ENCODE measurements at places on chromosomes 12 and 14.

- no peak for DNase-seq
Measured at GRCh38 chr12:6769666-6770065, 2.7 kb upstream of the LAG3 start.

DNA sequence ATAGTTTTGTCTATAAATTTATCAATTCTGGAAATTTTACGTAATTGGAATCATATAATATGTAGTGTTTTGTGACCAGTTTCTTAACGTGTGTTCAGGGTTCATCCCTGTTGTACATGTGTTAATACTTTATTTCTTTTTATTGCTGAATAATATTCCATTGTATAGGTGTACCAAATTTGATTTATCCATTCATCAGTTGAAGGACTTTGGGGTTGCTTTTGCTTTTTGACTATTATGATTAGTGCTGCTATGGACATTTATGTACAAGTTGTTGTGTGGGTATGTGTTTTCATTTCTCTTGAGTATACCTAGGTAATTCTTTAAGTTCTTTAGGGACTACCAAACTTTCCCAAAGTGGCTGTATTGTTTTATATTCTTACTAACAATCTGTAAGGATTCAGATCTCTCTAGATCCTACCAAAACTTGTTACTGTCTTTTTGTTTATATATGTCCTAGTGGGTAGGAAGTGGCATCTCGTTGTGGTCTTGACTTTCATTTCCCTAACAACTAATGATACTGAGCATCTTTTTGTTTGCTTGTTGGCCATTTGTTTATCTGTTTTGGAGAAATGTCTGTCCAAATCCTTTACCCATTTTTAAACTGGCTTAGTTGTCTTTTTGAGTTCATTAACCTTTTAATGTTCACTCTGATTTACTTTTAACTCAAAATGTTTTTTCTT lies 14.9 kb downstream of the VRK1 start:
- DNase-seq: no peak

DNA sequence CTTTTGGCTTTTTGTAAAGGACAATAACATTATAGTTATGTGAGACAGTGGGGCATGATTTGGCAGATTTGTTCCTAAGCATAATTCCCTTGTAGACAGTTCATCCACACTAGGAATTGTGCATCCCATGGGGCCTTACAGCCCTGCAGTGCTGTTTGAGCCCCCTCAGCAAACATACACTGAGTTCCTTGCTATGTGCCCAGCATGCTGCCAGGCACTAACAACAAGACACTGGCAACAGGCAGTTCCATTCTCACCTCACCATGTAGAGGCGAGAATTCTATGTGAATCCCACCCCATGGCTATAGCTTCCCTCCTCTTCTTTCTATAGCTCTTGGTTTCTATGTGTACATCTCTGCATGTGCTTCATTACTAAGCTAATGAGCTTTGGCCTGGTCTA lies 1.9 kb downstream of the THTPA start:
- DNase-seq: no peak

- no peak for DNase-seq
Measured at GRCh38 chr12:118418385-118419057, 42.2 kb downstream of the SUDS3 start.

- no peak for DNase-seq
Measured at GRCh38 chr14:92511453-92512238, 1.9 kb upstream of the RIN3 start.

- DNase-seq: no peak
Measured at GRCh38 chr12:110694330-110694901, 5.5 kb upstream of the HVCN1 start.

DNA sequence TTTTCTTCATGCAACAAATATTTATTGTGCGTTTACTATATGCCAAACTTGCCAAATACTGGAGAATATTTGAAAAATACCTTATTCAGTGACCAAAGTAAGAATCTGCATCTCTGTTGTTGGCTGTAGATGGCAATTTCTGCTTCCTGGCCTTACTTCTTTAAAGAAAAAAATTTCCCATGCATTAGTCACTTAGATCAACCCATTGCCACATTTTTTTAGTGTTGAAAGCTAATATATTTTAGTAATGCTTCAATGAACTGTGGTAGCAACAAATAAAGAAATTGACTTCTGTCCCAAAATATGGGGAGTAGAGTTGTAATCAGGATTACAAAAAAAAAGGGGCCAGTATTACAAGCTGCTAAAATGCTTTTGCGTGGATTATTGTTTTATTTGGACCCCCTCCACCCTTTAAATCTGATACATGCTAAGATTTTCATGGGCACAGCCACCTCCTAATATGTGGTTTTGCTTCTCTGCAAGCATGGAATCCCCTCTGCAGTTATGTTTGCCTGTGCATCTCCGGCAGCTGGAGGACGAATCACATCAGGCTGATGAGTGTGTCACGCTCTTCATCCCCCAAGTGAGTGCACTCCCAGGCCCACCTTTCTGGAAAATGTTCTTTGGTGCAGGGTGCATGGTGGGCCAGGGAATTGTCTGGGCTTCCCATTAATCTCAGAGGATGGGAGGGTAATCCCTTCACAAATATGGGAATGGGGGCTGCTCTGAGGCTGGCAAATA lies 38.1 kb upstream of the PTCSC3 start:
- no peak for DNase-seq

DNA sequence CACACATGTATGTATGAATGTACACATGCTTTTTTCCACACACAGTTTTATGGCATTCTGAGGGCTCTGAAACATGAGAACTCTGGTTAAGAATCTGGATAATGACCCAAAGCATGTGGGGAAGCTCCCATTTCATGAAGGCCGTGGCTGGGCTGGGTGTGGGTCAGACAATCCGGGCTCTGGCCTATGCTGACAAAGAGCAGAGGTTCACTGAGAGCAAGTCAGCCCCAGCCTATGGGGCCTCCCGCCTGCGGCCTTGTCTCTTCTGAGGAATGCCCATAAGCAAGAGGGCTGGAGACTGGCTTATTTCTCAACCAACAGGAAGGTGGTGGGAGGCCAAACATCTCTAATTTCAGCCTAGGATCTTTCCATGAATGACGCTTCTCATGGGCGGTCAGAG lies 8.5 kb downstream of the MYH6 start:
- DNase-seq: no peak

GRCh38 chr12:53186745-53187144 lies 6.0 kb upstream of the CSAD start:
- DNase-seq: no peak

GRCh38 chr14:32090686-32091085 lies 13.6 kb downstream of the ARHGAP5 start:
- DNase-seq: no peak

GRCh38 chr12:99282086-99282485 lies 365.5 kb upstream of the GARIN6 start:
- no peak for DNase-seq

DNA sequence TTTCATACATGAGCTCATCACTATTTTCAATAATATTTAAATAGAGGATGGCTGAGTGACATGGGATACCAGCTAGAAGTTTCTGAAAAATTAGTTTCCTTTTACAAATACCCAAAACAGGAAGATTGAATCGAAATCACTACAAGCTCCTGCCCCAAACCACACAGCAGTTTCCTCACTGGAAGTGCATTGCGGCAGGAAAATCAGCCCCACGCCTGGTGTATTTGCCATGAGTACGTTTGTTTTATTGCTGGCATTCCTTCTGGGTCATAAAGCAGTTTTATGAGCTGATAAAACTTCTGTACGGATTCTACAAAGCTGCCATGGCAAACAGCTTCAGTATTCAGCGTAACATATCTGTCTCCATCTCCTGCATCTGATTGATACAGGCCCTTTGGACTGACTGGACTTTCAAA lies 23.7 kb downstream of the CDC42BPB start:
- DNase-seq: no peak

GRCh38 chr12:87921621-87922020 lies 107.6 kb downstream of the C12orf50 start:
- no peak for DNase-seq

DNA sequence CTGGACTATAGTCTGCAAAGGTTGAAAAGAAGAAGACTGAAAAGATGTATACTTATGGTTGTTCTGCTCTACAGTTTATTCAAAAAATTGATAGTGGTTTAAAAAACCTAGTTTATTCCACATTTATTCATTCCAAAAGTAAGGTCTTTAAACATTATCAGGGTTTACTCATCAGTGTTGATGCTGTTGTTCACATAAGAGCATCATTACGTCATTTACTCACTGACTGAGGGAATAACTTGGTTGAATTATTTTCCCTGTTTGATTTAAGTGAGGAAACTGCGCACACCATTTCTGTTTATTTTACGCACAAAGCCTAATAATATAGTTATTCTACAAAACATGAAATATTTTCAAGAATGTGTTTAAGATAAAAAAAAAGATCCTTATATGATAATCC lies 303.1 kb upstream of the PRKD1 start:
- no peak for DNase-seq

DNA sequence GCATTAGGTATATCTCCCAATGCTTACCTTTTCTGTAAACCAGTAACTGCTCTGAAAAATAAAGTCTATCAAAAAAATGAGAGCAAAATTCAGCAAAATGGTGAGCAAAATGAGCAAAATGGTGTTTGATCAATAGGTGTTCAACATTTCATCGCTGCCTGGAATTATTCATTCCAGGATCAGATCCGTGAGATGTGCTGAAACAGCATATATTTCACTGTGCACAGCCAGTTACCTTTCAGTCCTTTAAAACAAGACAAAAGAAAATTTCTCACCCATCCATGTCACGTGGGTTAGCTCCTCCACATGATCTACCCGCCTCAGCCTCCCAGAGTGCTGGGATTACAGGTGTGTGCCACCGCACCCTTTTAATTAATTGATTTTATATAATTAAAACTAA lies 8.1 kb upstream of the FGF23 start:
- no peak for DNase-seq

- no peak for DNase-seq
Measured at GRCh38 chr12:107832441-107832840, 57.9 kb downstream of the ASCL4 start.

DNA sequence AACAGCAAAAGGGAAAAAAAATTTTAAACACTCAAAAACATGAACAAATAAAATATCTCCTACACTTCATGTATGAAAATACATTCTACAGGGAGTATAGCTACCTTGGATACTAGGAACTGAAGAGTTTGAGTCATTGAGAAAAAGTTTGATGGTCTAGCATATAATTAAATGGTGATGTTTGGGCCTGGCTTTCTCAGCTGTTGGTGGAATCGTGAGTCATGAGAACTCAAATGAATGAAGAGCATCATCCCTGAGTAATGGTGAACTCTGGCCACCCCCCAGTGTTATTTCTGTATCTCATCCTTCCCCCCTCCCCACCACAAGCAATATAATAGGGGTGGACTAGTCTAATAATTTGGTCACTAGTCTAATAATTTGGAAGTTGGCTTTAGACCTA lies 6.7 kb upstream of the SLC6A15 start:
- no peak for DNase-seq

DNA sequence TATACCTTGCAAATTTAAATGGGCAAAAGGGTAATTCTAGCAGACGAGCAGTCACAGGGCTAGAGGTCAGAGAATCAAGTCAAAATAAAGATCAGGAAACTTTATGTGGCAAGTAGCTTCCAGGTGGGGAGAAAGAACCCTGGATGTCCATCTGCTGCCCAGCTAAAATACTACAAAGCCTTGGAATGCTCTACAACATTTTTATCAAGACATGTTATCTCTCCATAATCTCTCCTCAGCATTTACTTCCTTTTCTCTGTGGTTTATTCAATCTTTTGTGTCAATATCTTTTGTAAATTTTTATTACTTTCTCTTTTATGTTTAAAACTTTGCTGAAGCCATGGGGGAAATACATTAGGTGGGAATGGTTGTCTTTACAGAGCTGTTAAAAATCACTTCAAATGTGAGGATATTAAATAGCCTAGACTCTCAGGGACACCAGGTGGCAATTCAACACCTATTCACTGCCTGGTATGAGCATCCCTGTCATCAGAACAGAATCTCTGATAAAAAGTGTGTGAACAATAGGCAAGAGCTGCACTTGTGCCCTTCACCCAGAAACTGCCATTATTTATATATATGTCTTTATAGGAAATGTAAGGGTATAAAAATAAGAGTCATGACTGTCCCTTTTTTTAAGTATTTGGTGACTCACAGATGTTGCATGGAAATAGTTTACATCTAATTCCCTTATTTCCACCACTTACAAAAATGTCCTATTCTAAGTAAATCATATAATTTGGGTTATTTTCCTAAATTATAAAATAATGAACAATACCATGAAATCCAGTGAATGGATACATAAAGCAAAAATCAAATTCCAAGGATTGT lies 152.9 kb downstream of the EPS8 start:
- DNase-seq: no peak

GRCh38 chr12:39071611-39072010 lies 166.2 kb upstream of the CPNE8 start:
- DNase-seq: no peak

GRCh38 chr12:63064080-63064479 lies 86.9 kb downstream of the AVPR1A start:
- DNase-seq: no peak

- DNase-seq: no peak
Measured at GRCh38 chr14:84465880-84466279, 1064.1 kb upstream of the FLRT2 start.

DNA sequence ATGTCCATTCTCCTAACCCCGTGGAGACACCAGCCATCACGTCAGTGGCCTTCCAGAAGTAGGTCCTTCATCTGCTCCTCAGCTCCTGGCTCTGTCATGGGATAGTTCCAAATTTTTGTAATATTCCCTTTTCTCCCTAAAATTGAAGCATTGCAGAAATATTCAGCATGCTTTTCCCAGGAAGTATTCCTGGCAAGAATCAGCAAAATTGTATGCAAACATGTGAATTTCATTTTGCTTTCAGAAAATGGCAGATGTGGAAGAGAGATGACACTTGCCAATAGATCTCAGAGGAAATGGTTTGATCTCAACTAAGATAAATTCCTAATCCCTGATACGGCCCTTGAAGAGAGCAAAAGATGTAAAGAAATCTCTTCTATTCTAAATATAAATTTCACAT lies 298.9 kb downstream of the ITPR2 start:
- no peak for DNase-seq

GRCh38 chr12:51382173-51382572 lies 9.0 kb downstream of the GALNT6 start:
- DNase-seq: no peak

DNA sequence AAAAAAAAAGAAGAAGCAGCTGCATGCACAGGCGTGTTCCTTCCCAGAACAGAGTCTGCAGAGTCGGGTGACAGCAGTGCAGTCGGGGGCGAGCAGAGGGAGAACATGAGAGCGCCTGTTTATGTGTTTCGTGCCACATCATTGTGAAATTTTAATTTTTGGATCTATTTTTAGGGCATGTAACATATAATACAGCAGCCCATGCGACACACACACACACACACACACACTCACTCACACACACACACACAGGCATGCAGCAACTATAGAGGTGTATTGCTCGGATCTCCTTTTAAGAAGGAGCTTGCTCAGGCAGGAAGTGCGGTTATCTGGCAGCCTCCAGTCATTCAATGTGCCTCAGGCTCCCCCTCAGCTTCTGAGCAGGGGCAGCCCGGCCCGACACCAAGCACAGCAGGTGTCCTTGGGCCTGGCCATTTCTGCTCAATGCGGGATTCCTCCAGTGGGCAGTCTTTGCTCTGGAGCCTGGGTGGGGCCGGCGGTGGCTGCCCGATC lies 71.8 kb downstream of the ZNF664 start:
- no peak for DNase-seq

GRCh38 chr14:87998482-87998881 lies 5.5 kb upstream of the GALC start:
- no peak for DNase-seq
